Bronchial smooth muscle cell (primary cell): ENCODE measurements at places on chromosomes 16 and 17. TPM values are rescaled to one million over a fixed set of nuclear protein-coding genes. Genes with fewer than 3 reads are reported as not detected.

TSPOAP1 gene
- 0.26 and 1.1 TPM in 2 replicates for total RNA-seq

CTRB1 gene
- total RNA-seq, result not detected in 2 replicates

HOXB9 gene
- total RNA-seq, result not detected in 2 replicates

OR1A2 gene
- total RNA-seq, result not detected in 2 replicates

FCSK gene
- 8.8 and 9.6 TPM in 2 replicates for total RNA-seq

KCNAB3 gene
- 0.26 and 0.47 TPM in 2 replicates for total RNA-seq

PDPK1 gene
- total RNA-seq, result 10.0 and 12.5 TPM in 2 replicates

TLE7 gene
- total RNA-seq, result not detected in 2 replicates

TP53TG3D gene
- 0.63 and 1.5 TPM in 2 replicates for total RNA-seq

TMEM98 gene
- 102 and 280 TPM in 2 replicates for total RNA-seq

ASGR2 gene
- total RNA-seq, result not detected in 2 replicates

NEUROD2 gene
- under 0.01 TPM in 1 of 2 replicates, not detected in the other for total RNA-seq

KRT25 gene
- not detected in 2 replicates for total RNA-seq

DHRS7C gene
- total RNA-seq, result not detected in 2 replicates

HCRT gene
- total RNA-seq, result not detected in 2 replicates

ARL5C gene
- under 0.01 TPM in 1 of 2 replicates, not detected in the other for total RNA-seq

CES5A gene
- not detected in 2 replicates for total RNA-seq

KRTAP16-1 gene
- not detected in 2 replicates for total RNA-seq

TCAP gene
- 0.16 and 0.34 TPM in 2 replicates for total RNA-seq

SOCS1 gene
- 6.0 and 9.8 TPM in 2 replicates for total RNA-seq

MTSS2 gene
- 7.9 and 13.6 TPM in 2 replicates for total RNA-seq

KRTAP4-3 gene
- not detected in 2 replicates for total RNA-seq

AHSP gene
- total RNA-seq, result not detected in 2 replicates

CBLN1 gene
- not detected in 2 replicates for total RNA-seq

MOSMO gene
- 8.0 and 9.0 TPM in 2 replicates for total RNA-seq

ZG16 gene
- not detected in 2 replicates for total RNA-seq

PDILT gene
- total RNA-seq, result not detected in 2 replicates

RTN4RL1 gene
- total RNA-seq, result 0.43 and 0.47 TPM in 2 replicates

YBX2 gene
- 0.09 TPM in 1 of 2 replicates, not detected in the other for total RNA-seq

SEPTIN12 gene
- not detected in 2 replicates for total RNA-seq

ABCC6 gene
- 2.1 and 3.8 TPM in 2 replicates for total RNA-seq

DYNLL2 gene
- 17.7 and 19.2 TPM in 2 replicates for total RNA-seq

OTOP3 gene
- total RNA-seq, result not detected in 2 replicates

SLC35G6 gene
- total RNA-seq, result not detected in 2 replicates

PLA2G15 gene
- 18.5 and 19.4 TPM in 2 replicates for total RNA-seq

CASKIN2 gene
- total RNA-seq, result 3.8 and 4.9 TPM in 2 replicates

PCGF2 gene
- 3.9 and 5.3 TPM in 2 replicates for total RNA-seq

HS3ST3B1 gene
- total RNA-seq, result 7.5 and 16.4 TPM in 2 replicates

GABARAPL2 gene
- total RNA-seq, result 31.1 and 38.0 TPM in 2 replicates

GCGR gene
- not detected in 2 replicates for total RNA-seq

C1QTNF8 gene
- total RNA-seq, result not detected in 2 replicates
